RPMI8226 (cell line): ENCODE measurements at places on chromosomes 5 and 9.

GRCh38 chr5:164763206-164763605 is 1257.8 kb downstream of the MAT2B start:
- DNase-seq = no peak

DNA sequence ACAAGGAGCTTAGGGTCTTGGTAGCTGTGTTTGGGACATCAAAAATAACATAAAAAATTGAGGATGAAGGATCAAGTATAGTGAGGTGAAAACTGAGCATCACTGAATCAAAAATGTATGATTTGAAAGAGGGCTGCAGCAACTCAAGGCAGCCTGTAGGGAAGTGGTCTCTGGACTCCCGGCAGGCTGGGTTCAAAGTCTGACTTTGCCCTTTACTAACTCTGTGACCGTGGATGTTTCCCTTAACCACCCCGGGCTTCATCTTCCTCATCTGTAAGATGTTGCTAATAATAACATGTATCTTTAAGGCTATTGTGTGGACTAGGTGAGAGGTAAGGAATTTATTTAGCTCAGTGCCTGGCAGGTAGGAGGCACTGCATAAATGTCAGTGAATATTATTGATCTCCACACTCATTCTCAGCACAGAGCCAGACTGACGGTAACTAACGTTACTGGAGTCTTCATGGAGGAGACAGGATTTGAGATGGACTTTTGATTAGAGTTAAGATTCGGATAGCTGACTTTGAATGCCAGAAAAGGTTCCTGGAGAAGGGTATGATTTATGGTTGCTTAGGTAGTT is 367.3 kb downstream of the NDUFS4 start:
- DNase-seq = no peak

DNA sequence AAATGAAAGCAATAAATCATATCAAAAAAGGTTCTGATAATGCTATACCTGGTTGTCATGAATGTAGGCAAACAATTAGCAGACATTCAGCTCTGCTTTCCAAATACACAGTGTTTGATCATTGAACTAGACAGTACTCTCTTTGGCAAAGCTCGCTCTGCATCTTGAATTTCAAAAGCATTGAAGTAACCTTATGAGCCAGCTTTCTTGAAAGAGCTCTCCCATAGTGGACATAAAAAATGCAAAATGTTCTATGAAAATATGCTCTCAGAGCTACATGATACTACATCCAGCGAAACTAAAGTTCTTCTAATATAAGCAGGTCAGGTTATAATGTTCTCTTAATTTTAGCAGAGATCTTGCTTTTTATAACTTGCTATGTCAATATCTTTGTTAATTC is 533.4 kb downstream of the CSNK1G3 start:
- DNase-seq = no peak

GRCh38 chr5:175335691-175336090 is 108.3 kb downstream of the DRD1 start:
- no peak for DNase-seq

DNA sequence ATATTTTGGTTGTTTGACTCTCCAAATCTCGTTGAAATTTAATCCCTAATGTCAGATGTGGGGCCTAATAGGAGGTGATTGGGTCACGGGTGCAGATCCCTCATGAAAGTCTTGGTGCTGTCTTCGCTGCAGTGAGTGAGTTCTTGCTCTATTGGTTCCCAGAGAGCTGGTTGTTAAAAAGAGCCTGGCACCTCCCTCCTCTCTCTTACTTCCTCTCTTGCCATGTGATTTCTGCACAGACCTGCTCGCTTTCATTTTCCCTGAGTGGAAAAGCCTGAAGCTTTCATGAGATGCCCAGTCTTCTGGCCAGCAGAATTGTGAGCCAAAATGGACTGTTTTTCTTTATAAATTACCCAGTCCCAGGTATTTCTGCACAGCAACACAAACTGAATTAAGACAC is 221.6 kb downstream of the MAT2B start:
- peak; percentile 23 for DNase-seq
